ENCODE measurements at places on chromosomes 6 and 20.

GRCh38 chr6:127515234-127515793 lies 3.8 kb downstream of the MTCL3 start:
- no peak for DNase-seq

GRCh38 chr6:168870982-168871381 lies 382.7 kb downstream of the THBS2 start:
- DNase-seq, result no peak

GRCh38 chr6:90397929-90398674 lies 101.5 kb upstream of the BACH2 start:
- DNase-seq, result no peak

DNA sequence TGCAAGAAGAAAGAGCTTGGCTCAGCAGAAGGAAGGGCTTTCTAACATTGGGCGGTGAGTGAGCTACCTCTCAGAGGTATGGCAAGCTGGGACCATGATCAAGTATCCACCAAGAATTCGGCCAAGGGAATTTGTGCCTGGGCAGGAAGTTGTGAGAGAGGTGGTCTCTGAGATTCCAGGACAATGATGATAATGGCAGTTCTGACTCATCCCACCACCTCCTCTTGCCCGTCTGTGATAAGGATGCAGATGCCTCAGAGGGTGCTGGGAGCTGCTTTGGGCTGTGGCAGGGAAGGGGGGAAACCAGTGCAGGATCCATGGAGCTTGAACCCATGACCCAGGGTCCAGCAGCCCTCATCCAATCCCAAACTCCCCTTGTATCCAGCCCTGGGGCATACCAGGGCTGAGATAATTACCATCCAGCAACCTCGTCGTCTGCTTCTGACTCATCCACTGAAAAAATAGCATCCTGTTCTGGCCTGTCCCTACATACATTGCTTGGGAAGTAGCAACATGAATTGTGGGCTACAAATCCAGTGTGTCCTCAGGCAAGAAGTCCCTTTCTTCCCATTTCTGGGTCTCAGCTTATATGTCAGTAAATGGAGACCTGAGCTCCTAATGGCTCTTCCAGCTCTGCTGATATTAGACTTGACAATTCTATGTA lies 5.9 kb downstream of the TGM6 start:
- no peak for DNase-seq

DNA sequence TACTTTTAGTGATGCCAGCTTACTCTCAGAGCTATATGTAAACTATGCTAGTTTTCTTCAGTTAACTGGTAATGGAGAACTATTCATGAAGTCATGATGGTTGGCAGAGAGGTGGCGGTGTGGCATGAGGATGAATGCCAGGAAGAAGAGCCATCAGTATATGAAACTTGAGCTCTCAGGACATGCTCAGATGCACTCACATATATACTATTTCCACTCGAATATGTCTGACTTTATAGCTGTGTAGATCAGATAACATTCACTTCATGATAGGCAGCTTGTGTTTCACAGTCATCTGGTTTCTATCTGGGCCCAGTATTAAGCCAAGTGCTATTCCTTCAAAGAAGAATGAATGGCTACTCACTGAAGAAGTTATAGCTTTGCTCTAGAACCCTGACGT lies 46.2 kb upstream of the CEP85L start:
- no peak for DNase-seq

All from K562 (cell line).